Activated CD4-positive, alpha-beta memory T cell treated with anti-CD3 and anti-CD28 coated beads, Interleukin-2, amount 10 ng/mL, durations not matched to agents 7 days and 5 days (primary cell): ENCODE measurements at places on chromosomes 1 and 21.

- no peak for DNase-seq
These were observed 66.1 kb downstream of the UCK2 start for GRCh38 chr1:165893507-165893906.

GRCh38 chr1:53350853-53351767, 23.2 kb upstream of the LRP8 start:
- peak; percentile 10 for DNase-seq

- DNase-seq = no peak
These were observed 172.7 kb downstream of the TRIM33 start for GRCh38 chr1:114338191-114338890.

DNA sequence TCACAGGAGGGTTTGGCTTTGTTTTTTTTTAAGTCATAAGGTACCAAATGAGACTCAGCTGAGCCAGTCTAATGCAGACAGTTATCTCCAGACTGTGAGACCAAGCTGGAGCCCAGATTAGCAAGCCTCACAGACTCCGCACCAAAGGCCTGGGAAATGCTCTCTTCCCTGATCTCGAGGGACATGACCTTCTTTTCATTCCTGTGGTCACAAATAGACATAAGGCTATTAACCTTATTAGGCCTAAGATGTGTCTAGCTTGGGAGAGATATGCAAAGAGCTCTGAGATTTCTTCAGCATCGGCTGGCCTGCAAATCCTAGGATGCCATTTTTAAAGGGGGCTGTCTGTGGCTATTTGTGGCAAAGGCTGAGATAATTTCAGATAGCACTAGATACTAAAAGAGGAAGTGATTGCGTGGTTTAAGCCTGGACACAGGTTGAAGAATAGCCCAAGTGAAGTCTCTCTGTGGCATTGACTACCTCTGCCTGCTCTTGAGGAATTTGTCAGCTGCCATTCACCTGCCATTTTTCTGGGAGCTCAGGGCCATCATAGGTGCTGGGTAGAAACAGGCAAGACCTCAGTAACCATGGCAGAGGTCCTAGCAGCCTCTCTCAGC, 301.3 kb downstream of the SIPA1L2 start:
- DNase-seq = no peak

GRCh38 chr1:28232558-28233263, at the start of gene DNAJC8:
Gene DNAJC8 (minus strand): TSS chr1:28233029. CDS start chr1:28232998, 31 bp downstream.
- peak; percentile 93 for DNase-seq
